Activated CD4-positive, alpha-beta T cell treated with anti-CD3 and anti-CD28 coated beads, Interleukin-2, amount 50 U/mL, for 4 hours (primary cell): ENCODE measurements at places on chromosomes 6 and 20.

- no peak for DNase-seq
These were observed 78.7 kb upstream of the PHACTR3 start for GRCh38 chr20:59525500-59526241.

- DNase-seq = no peak
These were observed 84.1 kb downstream of the SMOC2 start for GRCh38 chr6:168525114-168525513.

DNA sequence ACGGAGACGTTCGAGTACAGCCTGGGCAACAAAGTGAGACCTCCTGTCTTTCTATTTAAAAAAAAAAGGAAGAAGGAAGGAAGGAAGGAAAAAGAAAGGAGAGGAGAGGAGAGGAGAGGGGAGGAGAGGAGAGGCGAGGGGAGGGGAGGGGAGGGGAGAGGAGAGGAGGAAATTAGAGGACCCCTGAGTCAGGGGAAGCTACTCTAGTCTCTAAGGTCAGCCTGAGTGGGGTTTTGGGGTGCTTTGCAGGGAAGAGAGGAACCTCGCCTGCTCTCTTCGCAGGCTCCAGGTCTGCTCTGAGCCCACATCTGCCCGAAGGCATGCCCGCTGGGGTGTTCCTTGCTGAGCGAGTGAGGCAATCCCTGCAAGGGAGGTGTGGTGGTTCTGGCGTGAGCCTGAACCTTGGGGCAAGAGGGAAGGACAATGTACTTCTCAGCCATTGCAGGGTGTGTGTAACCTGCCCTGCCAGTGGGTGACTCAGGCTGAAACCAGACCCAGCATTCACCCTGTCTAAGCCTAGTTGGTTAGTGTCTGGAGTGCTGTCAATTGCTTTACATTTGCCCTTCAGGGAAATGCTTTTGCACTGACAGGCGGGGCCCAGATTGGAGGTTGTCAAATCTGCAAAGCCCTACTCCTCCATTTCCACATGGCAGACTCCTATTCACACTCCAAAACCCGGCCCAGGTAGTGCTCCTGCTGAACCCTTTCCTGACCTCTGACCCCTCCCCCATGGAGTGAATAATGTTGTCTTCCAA, 15.3 kb upstream of the MMP9 start:
- DNase-seq = no peak

DNA sequence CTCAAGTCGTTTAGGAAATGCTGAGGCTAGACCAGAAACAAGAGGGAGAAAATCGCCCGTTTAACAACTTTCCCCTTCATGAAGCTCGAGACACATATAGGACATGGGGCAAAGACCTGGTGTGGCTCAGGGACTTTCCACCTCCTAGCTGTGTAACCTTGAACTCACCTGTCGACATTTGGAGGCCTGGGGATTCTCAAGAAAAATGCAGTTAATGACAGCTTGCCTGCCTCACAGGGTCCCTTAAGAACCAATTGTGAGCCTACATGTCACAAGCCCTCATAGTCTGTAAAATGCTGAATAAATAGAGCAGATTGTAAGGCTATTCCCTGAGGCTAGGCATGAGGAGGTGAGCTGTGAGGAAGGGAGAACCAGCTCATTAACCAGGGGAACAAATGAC, 35.1 kb downstream of the MGME1 start:
- no peak for DNase-seq

- DNase-seq = no peak
These were observed at the start of gene SALL4 for GRCh38 chr20:51802170-51802751. Gene SALL4 (minus strand): TSS chr20:51802521. CDS start chr20:51802408, 113 bp downstream.

DNA sequence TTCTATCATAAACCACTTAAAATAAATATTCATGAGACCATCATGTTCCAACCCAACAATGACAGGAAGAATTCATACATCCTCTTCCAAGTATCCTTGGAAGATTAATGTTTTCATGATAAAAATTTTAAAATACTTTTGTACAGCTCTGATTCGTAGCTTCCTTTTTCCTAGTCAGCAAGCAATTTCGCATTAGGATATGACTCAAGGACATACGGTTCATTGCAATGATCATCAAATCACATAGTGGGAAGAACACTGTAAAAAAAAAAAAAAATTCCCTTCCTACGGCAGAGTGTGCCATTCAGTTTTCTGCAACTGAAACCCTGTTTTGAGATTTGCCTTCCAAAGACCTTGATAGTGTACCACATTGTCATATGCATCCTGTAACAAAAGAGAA, 35.3 kb upstream of the GFOD1 start:
- DNase-seq = no peak

DNA sequence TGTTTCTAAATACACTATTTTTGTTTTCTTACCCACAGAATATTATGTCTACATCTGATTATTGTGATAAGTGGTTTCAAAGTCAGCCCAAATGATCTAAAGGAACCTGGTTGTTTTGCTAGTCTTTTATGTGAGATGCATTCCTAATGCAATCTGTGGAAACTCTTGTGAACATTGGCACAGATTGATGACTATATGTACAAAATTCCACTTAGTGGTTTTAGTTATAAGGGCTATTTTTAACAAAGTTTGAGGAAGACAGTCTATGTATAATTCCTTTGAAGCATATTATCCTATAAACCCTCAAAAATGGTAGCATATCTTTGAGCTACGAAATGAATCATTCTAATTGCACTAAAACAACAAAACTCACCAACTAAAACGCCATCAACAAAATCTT, 140.9 kb downstream of the GRIK2 start:
- no peak for DNase-seq

DNA sequence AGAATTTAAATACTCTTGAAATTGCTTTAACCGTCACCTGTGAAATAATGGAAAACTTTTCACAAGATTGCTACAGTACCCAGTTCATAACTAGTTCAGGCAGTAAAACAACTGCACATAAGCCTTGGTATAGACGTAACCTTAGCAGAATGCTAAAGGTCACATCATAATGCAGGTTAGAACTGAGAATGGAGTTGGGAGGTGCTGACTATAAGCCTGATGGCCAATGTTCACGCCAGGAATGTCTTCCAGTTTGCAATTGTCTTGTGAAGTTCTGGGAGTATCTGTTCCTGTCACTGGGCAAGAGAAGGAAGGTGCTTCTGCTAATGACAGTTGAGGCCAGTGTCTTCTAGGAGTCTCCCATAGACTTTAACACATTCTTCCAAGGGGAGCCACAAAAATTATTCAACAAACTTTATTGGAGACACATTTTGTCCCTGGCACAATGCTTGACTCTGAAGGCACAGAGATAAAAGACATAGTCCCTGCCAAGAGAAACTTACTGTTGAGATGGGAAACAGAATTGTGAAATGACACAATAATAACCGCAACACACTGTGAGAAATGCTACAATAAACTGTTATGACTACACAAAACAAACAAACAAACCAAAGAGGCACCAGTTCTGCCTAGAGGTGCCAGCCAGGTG, 24.6 kb upstream of the CEP162 start:
- DNase-seq = no peak

DNA sequence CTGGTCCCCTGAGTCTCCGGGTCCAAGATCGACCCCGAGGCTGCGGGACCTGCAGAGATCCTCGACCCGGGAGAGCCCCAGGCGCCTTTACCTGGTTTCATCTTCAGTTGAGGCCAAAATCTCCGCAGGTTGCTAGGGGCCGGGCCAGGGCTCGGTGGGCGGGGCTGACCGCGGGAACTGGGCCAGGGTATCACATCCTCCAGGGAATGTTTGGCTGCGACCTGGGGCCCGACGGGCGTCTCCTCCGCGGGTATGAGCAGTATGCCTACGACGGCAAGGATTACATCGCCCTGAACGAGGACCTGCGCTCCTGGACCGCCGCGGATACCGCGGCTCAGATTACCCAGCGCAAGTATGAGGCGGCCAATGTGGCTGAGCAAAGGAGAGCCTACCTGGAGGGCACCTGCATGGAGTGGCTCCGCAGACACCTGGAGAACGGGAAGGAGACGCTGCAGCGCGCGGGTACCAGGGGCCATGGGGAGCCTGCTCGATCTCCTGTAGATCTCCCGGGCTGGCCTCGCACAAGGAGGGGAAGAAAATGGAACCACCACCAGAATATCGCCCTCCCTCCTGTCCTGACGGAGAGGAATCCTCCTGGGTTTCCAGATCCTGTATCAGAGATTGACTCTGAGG, 53.8 kb upstream of the POLR1H start:
- DNase-seq = no peak

- DNase-seq = no peak
These were observed 48.0 kb upstream of the PNRC1 start for GRCh38 chr6:89032599-89032998.

GRCh38 chr20:62136283-62137091, 6.7 kb downstream of the PSMA7 start:
- DNase-seq = peak; percentile 67

GRCh38 chr6:110395221-110395620, 20.2 kb downstream of the DDO start:
- no peak for DNase-seq
